ENCODE measurements at places on chromosomes 1 and 21.

- DNase-seq = no peak
These were observed 40.1 kb downstream of the SLC9C2 start for GRCh38 chr1:173562813-173563212.

- DNase-seq = no peak
These were observed 91.6 kb downstream of the SCCPDH start for GRCh38 chr1:246815693-246816270.

DNA sequence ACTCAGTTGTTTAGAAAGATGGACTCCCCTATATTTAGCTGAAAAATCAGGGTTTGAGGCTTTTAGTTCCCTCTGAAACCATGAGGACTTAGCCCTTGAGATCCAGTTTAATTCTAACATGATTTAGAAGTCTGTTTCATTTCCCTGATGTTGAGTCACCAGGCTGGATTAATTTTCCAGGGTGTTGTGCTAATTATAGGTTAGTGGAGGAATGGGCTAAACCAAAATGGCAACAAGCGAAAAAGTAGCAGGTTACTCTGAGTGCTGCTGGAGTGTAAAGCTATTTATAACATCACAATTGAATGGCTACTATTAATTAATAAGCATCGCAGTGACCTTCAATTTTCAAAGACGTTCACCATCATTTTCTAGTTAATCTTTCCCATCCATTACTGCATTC, 15.5 kb upstream of the USP24 start:
- no peak for DNase-seq

GRCh38 chr1:235838021-235838420, 28.7 kb downstream of the LYST start:
- peak; percentile 19 for DNase-seq

DNA sequence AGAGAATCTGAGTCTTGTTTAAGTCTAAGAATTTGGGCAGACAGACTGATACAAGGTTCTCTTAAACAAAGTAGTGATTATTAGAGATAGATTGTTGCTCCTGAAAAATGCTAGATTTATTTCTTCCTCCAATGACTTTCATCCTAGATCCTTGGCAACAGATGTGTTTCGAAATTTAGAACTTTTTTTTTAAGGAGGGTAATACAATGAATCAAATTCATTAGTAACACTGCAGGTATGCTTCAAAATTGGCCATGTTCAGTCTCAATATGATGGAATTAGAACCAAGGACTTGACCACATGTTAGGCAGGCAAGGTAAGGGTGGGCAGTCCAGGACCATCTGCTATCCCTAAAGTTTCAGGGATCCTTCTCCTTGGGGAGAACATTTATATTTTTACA, 4.5 kb upstream of the LCE1F start:
- DNase-seq = no peak

DNA sequence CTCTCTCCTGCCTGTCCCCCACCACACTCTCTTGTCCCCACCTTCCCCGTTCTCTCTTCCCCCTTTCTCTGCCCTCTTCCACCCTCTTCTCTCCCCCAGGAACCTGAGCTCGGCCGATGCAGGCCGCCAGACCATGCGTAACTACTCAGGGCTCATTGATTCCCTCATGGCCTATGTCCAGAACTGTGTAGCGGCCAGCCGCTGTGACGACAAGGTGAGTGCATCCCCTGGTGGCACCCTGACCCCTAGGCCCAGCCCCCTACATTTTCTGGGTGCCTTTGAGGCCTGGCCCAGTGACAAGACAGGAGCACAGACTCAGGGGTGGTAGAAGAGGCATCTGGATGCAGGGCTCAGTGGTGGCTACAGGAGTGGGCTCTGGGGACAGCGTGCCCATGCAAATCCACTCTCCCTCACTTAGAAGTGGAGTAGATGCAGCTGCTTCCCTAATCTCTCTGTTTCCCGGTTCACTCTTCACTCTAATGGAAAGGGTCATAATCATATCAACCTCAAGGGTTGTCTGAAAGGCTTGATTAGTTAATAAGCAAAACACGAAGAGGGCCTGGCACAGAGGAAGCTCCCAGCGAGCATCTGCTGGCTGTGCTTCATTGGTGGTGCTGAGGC, 37.0 kb downstream of the PKP1 start:
- DNase-seq = no peak

Measured in CD4-positive, alpha-beta T cell treated with Interleukin-4 for 1 hour (primary cell).